ENCODE measurements at places on chromosomes 11 and 22.

GRCh38 chr11:130165601-130166456 lies 6.2 kb downstream of the ST14 start:
- DNase-seq = no peak

DNA sequence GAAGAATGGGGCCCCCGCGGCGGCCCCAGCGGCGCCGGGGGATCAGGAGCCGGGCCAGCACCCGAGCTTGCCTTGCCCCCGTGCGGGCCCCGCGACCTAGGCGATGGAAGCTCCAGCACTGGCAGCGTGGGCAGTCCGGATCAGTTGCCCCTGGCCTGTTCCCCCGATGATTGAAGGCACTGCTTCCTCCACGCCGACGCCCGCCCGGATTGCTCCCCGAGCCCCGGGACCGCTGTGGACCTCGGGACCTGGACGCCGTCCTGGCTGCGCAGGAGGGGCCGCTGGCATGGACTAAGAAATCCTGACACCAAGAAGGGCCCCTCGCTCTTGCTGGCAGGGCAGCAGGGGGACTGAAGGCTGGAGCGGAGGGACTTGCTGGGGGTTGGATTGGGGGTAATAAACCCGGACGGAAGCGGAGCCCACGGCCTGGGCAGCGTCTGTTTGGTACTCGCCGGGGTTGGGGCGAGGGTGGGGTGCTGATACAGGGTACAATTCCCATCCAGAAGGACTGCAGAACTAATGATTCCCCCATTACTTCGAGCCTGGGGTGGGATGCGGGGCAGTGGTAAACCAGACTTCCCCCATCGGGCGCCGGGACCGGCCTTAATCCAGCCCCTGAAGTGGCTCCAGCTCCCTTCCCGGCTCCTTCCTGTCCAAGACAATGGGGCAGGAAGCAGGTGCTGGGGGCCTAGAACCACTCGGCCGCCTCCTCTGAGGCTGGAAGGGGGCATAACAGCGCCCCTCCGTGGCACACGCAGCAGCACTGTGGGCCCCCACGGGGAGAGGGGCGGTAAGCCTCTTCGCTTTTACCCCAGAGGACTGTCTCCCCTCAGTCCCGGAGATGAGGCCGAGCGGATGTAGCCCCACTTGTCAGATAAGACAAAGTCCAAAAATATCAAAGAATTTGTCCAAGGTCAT lies 1.0 kb downstream of the CCDC85B start:
- peak; percentile 26 for DNase-seq

- DNase-seq = no peak
Measured at GRCh38 chr22:36599771-36600170, 70.8 kb upstream of the EIF3D start.

GRCh38 chr22:44804327-44804726 lies 52.0 kb downstream of the ARHGAP8 start:
- no peak for DNase-seq

GRCh38 chr11:116869610-116870009 lies 32.2 kb upstream of the APOA1 start:
- DNase-seq = no peak

DNA sequence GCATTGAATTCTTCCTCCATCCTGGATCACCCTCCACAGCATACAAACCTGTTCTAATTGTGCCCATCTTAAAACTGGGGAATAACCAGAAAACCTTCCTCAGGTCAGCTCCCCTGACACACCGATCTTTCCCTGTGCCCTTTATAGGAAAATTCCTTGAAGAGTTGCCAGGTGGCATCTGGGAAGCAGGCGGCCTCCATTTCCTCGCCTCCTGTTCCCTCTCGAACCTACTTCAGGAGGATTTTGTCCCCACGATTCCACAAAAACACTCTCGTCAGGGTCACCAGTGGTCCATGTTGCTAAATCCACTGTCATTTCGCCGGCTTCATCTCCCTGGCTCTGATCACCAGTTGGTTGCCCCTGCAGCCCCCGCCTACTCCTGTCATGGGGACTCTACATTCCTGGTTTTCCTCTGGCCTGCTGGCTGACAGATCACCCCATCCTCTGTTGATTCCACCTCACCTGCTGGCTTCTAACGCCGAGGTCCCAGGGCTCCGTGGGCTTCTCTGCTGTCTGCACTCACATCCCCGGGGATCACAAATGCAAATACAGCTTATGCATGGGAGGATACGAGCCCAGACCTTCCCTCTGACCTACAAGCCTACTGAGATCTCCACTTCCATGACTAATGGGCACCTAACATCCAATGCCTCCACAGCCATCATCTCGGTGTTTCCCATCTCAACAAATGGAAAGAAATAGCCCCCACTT lies 92.5 kb upstream of the PRDM11 start:
- DNase-seq = no peak
